ENCODE measurements at places on chromosomes 3 and 15.

DNA sequence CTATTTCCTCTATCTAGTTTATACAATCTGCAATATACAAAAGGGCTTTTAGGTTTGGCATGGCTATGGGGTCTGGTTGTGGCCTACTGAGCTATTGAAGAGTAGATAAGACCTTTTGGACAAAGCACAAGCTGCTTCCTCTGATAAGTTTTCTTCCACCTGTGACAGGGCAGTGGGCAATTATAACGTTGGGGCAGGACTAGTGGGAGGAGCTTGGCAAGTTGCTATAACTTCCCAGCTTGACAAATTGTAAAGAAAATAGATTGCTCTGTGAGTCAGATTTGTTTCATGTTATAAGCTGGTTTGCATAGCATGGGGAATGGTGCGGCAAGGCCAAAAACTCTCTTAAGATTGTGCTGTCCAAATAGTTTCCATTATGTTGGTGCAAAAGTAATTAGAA is 64.9 kb downstream of the SLC7A14 start:
- DNase-seq = no peak

DNA sequence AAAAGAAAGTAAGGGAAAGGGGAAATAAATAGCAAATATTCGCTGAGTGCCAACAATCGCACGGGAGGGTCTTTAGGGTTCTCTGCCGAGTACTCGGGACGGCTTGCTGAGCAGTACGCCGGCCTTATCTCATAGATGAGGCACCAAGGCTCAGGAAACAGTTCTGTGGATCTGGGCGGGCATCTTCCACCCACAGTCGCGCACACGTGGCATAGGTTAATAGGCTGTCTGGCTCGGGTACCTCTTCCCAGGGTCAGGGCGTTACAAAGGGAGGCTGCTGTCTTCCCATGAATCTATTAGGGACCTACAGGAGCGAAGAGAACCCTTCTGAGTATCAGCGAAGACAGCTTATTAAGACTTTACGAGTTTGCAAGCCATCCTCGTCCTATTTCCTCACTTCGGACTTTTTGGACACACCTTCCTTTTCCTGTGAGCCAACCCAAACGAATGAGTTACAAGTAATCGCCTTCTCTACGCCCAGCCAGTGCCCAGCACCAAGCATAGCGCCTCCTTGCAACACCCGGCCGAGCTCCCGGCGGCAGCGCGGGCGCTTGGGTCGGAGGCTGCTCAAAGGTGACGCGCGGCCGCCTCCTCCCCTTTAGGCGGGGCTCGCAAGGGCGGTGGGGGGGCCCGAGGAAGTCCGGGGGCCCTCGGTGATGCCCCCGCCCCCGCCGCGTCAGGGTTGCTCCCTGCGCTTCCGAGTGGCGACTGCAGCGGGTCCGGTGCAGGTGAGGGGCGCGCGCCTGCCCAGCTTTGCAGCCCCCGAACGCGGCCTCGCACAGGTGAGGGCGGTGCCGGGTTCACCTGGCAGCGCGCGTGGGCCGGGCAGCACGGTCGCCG is at the start of gene MCTP2:
MCTP2 (plus strand) TSS at position 679 of the 840 bp plus-strand sequence. CDS start 66,705 bp downstream, outside the sequence.
- no peak for DNase-seq

- DNase-seq = no peak
These were observed 10.7 kb downstream of the RBM15B start for GRCh38 chr3:51401735-51402134.

GRCh38 chr15:53114960-53115359 is 324.8 kb upstream of the ONECUT1 start:
- DNase-seq = no peak

- DNase-seq = no peak
These were observed 148.4 kb upstream of the ATP11B start for GRCh38 chr3:182644790-182645433.

DNA sequence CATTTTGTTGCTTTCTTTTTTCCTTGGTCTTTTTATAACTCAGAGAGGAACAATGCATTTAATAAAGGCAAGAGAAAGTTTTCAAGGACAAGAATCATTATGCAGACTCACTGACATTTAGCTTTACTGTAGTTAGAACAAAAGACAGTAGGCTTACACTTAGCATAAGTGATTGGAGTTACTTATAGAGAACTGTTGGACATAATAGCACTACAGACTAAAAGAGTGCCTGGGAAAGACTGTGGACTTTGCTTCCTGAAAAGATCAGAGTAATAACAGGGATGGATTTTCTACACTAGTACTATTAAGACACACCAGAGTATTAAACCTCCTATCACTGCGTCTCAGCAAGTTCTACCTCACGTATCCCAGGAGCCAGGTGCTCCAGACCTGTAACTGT is 39.3 kb upstream of the SPRED1 start:
- DNase-seq = no peak

GRCh38 chr3:120311863-120312794 is 27.1 kb upstream of the GPR156 start:
- DNase-seq = no peak

GRCh38 chr15:58258501-58259292 is 120.5 kb downstream of the AQP9 start:
- no peak for DNase-seq

- DNase-seq = no peak
These were observed 5.9 kb upstream of the TKT start for GRCh38 chr3:53261712-53262111.

- DNase-seq = no peak
These were observed 125.6 kb upstream of the RASGRP1 start for GRCh38 chr15:38690216-38690615.

DNA sequence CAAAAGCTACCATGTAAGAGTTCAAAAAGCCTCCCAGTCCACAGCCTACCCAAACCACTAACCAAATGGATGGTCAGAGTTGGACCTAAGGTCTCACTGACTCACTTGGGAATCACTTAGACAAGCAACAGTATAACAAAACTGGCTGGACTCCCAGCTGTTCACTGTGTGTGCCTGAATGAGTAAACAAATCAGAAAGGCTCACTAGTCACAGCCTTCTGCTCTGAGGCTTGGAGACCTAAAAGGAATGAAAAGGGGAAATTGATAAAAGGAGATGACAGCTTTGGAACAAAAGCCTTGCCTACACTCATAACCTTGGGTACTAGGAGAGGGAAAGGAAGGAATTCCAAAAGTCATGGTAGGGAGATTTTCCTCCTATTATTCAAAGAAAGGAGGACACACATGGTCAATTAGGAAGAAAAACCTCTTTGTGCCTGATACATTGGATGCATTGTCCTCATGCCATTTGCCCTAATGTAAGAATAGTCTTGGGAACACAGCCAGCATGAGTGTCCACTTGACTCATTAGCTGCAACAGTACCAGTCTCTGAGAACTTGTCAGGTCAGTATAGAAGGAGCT is 92.3 kb downstream of the FRMD5 start:
- DNase-seq = no peak

DNA sequence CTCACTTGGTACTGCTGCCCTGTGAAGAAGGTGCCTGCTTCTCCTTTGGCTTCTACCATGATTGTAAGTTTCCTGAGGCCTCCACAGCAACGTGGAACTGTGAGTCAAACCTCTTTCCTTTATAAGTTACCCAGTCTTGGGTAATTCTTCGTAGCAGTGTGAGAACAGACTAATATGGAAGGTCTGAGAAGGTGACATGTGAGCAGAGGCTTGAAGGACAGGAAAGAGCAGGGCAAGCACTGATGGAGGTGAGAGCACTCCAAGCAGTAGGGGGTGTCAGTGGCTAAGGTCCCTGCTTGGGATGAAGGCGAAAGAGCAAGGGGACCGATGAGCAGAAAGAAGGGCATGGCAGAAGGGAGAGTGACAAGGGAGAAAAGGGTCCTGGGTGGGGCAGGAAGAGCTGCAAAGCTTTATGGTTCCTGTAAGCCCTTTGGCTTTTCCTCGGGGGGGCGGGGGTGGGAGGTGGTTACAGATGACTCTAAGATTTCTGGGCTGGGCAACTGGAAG is 3.5 kb downstream of the EIF4E3 start:
- no peak for DNase-seq

DNA sequence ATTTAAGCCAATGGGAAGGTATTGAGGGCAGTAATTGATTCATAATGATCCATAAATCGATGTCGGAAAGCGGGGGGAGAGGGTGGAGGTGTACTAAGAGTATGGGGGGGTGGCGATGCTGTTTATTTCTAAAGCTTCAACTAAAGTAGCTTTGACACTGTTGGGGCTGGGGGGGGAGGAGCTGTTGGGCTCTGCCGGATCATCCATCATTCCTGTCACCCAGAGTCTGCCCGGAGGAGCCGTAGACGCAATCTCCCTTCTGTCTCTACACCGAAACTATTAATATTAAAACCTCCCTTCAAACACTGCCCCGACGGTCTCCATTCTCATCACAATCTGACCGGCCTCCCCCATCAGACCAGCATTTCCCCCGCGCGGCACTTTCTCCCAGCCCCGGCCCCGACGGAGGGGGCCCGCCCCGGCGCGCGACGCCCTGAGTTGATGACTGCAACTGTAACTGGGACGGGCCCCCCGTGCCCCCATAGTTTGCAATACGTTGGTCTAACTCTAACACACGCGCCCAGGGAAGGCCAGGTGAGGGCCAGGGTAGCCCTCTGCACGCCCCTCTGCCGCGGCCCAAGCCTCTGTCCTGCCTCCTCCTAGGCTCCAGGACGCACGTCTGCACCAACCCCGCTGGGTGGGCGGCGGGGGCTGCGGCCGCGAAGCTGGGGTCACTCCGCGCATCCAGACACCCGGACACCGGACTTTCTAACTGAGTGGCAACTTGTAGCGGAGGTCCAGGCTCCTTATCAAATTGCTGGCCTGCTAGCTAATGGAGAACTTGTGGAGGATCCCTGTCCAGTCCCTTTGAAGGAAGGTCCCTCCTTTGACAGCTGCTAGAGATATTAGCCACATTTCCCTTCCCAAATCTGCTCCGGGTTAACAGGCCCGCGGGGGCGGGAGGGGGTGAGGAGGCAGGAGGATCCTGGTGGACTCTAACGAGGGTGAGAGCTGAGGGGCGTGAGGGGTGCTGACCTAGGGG is 212.0 kb downstream of the MEIS2 start:
- no peak for DNase-seq

- no peak for DNase-seq
These were observed 155.7 kb downstream of the EEFSEC start for GRCh38 chr3:128309026-128309425.

DNA sequence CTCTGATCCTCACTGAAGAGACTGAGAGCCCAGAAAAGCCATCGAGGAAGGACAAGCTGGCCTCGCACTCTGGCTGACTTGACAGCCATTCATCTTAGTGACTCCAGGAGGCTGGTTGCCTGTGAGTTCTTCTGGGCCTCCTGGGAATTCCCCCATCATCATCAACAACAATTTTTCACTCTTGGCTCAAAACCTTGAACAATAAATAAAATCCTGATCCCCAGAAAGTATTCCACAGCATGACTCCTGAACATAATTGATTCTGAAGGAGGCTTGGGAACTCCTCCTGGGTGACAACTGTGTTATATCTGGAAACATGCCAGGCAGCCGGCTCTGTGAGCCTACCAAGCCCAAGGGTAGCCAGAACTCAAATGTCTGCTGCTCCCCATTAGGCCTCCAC is 188.6 kb downstream of the SHQ1 start:
- DNase-seq = no peak

DNA sequence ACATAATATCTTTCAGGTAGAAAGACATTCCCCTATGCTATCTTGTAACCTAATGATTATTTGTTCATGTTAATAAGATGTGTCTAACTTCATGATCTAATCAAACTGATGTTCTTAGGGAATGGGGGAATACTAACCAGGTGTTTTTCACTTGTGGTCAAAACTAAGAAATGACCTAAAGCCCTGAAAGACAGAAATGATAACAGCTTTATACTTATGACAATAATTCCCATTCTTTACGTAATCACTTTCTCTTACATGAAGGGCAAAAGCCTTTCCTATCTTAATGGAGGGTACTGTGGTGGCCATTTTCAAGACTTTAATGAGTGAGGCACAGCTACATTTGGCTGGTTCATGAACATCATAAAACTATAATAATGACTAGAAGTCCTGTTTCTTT is 33.9 kb upstream of the MEIS2 start:
- no peak for DNase-seq

DNA sequence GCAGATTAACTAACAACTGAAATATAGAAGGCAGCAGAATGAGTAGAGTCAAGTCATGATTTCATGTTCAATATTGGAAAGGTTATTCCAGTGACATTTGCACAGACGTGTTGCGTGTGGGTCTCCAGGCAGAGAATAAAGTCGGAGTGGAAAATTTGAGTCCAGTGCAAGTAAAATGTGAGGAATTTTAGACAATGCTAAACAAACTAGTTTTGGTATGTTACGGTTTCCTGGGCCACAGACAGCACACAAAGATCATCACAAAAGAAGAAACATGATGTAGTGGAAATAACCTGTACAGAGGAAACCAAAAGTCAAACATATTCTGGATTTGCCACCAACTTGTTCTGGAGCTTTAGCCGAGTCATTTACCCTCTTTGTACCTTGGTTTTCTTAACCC is 367 bp downstream of the OR4F6 start:
- DNase-seq = no peak

DNA sequence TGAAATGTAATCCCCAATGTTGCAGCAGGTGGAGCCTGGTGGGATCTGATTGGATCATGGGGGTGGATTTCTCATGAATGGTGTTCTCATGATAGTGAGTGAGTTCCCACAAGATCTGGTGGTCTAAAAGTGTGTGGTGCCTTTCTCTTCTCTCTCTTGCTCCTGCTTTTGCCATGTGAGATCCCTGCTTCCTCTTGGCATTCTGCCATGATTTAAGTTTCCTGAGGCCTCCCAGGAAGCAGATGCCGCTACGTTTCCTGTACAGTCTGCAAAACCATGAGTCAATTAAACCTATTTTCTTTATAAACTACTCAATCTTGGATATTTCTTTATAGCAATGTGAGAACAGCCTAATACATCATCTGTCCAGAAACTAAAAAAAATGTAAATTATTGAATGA is 298.3 kb downstream of the MEX3B start:
- no peak for DNase-seq

DNA sequence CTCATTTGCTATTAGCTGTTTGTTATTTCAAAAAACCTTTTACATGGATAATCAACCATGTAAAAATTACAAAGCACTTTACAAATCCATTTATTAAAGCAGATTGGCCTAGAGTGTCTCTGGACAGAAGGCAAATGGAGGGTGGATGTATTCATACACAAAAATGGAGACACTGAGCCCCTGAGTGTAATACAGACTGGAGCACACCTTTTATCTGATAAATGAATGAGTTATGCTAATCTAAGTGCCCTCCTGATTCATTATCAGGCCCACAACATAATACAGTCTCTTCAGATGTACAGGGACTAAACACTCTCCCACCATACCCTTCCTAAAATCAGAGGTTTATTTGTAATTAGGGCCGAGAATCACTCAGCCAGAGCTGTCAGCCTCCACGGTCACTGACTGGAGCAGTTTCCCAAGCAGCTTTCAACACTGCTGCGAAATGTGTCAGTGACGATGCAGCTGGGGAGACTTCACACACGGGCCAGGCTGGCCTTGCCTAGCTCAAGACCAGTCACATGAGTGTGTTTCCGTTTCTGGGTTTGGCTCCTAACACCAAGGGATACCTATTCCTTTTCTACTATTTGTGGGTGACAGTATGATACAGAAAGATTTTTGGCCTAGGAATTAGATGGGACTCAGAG is 271.8 kb downstream of the ZIC1 start:
- peak; percentile 37 for DNase-seq

- no peak for DNase-seq
These were observed 14.4 kb upstream of the CCDC39 start for GRCh38 chr3:180693656-180694055.

All from cerebellar nuclear complex (tissue), 1 donor.